ENCODE measurements at places on chromosomes 3 and 15. TPM values are rescaled to one million over a fixed set of nuclear protein-coding genes. Genes with fewer than 3 reads are reported as not detected.

GRCh38 chr3:174462916-174463315 lies 396.2 kb upstream of the NAALADL2 start:
- no peaks in the 10 kb centered on the region for H3K27me3 ChIP-seq
- no peak overlapping the region for H3K4me3 ChIP-seq
- DNase-seq: no peak
- no peaks in the 10 kb centered on the region for H3K36me3 ChIP-seq
- no peaks in the 10 kb centered on the region for H3K4me1 ChIP-seq
- H3K27ac ChIP-seq: no peak overlapping the region

- peaks cover 26% of the 10 kb centered on the region for H3K27me3 ChIP-seq
- H3K27ac ChIP-seq: no peak overlapping the region
- no peaks in the 10 kb centered on the region for H3K36me3 ChIP-seq
- no peak overlapping the region for H3K4me3 ChIP-seq
Observed at GRCh38 chr15:77844798-77845446, 212.2 kb upstream of the LINGO1 start.

CAPN7 gene
- total RNA-seq: 45.1 TPM

AHSG gene
- total RNA-seq: not detected

- H3K27me3 ChIP-seq: no peaks in the 10 kb centered on the region
- no peak overlapping the region for H3K4me3 ChIP-seq
- H3K36me3 ChIP-seq: no peaks in the 10 kb centered on the region
- H3K4me1 ChIP-seq: no peaks in the 10 kb centered on the region
- DNase-seq: no peak
- no peak overlapping the region for H3K27ac ChIP-seq
Observed at GRCh38 chr3:522888-523287, 326.3 kb downstream of the CHL1 start.
